HepG2 (cell line): ENCODE measurements at places on chromosomes 7 and 10. TPM values are rescaled to one million over a fixed set of nuclear protein-coding genes. Genes with fewer than 3 reads are reported as not detected.

TUBAL3 gene
- polyA plus RNA-seq: 0.26 and 0.48 TPM in 2 replicates

NPC1L1 gene
- polyA plus RNA-seq: 14.5 and 26.6 TPM in 2 replicates

TRIM24 gene
- polyA plus RNA-seq: 70.3 and 100 TPM in 2 replicates

NOLC1 gene
- 47.9 and 50.6 TPM in 2 replicates for polyA plus RNA-seq

MSMB gene
- 0.84 and 1.3 TPM in 2 replicates for polyA plus RNA-seq

CFAP43 gene
- 0.16 and 0.38 TPM in 2 replicates for polyA plus RNA-seq

MBL2 gene
- 11.9 and 16.2 TPM in 2 replicates for polyA plus RNA-seq

EGR2 gene
- 0.14 and 0.15 TPM in 2 replicates for polyA plus RNA-seq

GRCh38 chr10:133128126-133129070 lies 31.6 kb upstream of the KNDC1 start:
- no peaks in the 10 kb centered on the region for H3K36me3 ChIP-seq
- no peaks in the 10 kb centered on the region for H3K4me1 ChIP-seq
- no peak overlapping the region for H3K4me3 ChIP-seq
- H3K27me3 ChIP-seq: peaks cover 28% of the 10 kb centered on the region; the same call in 2 of the 3 replicates
- no peak overlapping the region for H3K27ac ChIP-seq
- DNase-seq: no peak

DNA sequence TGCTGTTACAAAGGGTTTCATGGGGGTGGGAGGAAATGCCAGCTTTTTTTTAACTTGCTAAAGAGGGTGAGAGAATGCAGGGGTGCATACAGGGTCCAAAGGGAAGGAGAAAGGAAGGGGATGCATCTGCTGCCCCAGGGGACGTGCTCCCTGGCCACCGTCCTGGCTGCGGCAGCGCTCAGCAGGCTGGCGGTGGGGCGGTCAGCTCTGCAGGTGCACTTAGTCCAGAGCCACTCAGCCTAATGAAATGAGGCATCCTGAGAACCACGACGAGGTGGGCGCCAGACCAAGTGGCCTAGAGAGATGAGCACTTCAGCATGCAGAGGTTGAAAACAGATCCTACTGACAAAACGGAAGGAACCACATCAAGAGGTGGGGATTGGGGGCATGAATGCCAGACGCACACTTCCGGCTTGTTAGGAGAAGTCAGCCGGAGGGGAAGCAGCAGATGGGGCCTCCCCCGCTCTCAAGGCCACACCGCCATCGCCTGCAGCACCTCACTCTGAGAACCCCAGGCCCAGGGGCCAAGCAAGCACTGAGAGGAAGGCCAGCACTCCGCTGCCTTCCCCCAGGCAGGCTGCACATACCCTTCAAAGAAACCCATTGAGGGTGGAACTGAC lies 94.5 kb downstream of the MAD1L1 start:
- no peak for DNase-seq
- H3K4me3 ChIP-seq: no peak overlapping the region
- no peaks in the 10 kb centered on the region for H3K27me3 ChIP-seq
- peaks cover 31% of the 10 kb centered on the region for H3K36me3 ChIP-seq

DNA sequence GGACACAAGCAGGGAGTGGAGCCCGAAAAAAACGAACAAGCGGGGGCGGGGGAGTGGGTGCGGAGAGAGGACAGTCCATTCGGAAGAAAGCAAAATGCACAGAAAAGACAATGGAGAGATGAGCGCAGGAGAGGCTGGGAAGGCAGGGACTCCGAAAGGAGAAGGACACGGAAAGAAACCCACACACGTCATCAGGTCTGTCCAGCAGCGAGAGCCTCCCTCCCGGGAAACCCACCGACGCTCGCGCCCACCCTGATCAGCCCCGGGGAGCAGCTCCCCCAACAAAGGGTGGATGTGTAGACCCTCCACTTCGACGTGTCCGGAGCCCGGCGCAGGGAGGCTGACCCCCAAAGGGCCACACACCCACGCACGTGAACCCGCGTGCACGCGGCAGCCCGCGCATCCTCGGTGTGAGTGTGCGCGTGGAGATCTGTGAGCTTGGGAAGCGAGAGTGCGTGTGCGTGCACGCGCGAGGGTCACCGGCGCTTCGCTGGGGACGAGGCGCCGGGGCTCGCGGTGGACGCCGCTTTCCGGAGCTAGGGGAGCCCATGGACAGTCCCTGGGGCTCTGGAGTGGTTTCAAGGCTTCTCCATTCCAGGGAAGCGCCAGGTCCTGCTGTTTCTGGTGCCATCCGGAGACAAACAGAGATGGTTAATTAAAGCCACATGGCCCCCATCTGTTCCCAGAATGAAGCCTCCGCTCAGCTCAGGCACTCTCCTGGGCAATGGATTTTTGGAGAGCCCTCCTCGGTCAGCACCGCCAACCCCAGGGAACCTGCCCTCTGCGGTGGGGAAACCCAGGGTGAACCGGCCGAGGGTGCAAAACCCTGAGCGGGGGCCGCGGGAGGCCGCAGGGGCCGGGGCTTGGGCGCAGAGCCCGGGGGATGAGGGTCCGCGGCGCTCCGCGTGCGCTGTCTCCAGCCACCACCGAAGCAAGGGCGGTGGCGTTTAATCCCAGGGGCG lies 916 bp downstream of the LAMB1 start:
- no peaks in the 10 kb centered on the region for H3K27me3 ChIP-seq
- peak overlapping the region; percentile 68 for H3K27ac ChIP-seq
- no peaks in the 10 kb centered on the region; the same call in 1 of the 2 replicates for H3K36me3 ChIP-seq
- DNase-seq: no peak
- peak overlapping the region; percentile 85 for H3K4me3 ChIP-seq

- no peak overlapping the region for H3K4me3 ChIP-seq
- DNase-seq: no peak
- H3K27ac ChIP-seq: peak overlapping the region; percentile 20
- H3K27me3 ChIP-seq: no peaks in the 10 kb centered on the region
- peaks cover 28% of the 10 kb centered on the region for H3K4me1 ChIP-seq
Observed at GRCh38 chr7:2116989-2117591, 115.7 kb downstream of the MAD1L1 start.

- H3K4me1 ChIP-seq: no peaks in the 10 kb centered on the region
- H3K27ac ChIP-seq: no peak overlapping the region
- no peaks in the 10 kb centered on the region for H3K27me3 ChIP-seq
- H3K4me3 ChIP-seq: no peak overlapping the region
- H3K36me3 ChIP-seq: no peaks in the 10 kb centered on the region
Observed at GRCh38 chr10:57579926-57580325, 687.8 kb downstream of the IPMK start.

DNA sequence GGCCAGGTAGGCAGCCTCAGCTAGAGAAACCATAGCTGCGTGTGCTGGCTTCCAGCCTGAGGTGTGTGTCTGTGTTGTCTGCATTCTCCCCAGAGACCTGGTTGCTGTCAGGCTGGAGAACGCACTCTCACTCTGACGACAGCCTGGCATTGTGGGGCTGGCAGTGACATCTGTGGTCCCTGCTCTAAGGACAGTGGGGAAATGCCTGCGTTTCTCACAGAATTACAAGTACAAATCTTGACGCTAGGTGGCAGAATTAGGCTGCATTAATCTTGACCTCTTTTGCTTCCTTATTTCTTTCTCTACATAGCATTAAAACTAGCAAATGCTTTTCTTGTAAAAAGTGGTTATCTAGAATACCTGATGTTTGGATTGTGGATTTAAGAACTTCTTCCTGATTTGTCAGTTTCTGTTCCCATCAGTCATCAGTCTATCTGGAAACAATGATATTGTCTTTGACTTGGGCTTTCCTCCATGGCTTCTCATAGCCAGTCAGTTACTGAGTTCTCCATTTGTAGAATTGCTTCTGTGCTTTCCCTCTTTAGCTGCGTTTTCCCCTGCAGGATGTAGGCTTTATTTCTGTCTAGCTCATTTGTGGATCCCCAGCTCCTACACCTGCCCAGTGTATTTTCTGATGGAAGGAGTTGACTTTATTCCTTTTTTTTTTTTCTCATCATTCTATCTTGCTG lies 86.0 kb downstream of the FANK1 start:
- H3K36me3 ChIP-seq: no peaks in the 10 kb centered on the region
- no peak overlapping the region for H3K27ac ChIP-seq
- no peak overlapping the region for H3K4me3 ChIP-seq
- H3K27me3 ChIP-seq: peaks cover 21% of the 10 kb centered on the region
- DNase-seq: peak; percentile 41
- H3K4me1 ChIP-seq: no peaks in the 10 kb centered on the region

GRCh38 chr10:101304316-101304715 lies 49.6 kb upstream of the BTRC start:
- no peaks in the 10 kb centered on the region for H3K36me3 ChIP-seq
- H3K4me3 ChIP-seq: no peak overlapping the region
- H3K4me1 ChIP-seq: no peaks in the 10 kb centered on the region
- H3K27me3 ChIP-seq: peaks cover 2% of the 10 kb centered on the region; the same call in 1 of the 2 replicates

GRCh38 chr7:129401228-129401966 lies 32.8 kb upstream of the STRIP2 start:
- peaks cover 2% of the 10 kb centered on the region for H3K36me3 ChIP-seq
- no peaks in the 10 kb centered on the region for H3K4me1 ChIP-seq
- H3K4me3 ChIP-seq: no peak overlapping the region
- peak; percentile 29 for DNase-seq
- H3K27ac ChIP-seq: no peak overlapping the region

DNA sequence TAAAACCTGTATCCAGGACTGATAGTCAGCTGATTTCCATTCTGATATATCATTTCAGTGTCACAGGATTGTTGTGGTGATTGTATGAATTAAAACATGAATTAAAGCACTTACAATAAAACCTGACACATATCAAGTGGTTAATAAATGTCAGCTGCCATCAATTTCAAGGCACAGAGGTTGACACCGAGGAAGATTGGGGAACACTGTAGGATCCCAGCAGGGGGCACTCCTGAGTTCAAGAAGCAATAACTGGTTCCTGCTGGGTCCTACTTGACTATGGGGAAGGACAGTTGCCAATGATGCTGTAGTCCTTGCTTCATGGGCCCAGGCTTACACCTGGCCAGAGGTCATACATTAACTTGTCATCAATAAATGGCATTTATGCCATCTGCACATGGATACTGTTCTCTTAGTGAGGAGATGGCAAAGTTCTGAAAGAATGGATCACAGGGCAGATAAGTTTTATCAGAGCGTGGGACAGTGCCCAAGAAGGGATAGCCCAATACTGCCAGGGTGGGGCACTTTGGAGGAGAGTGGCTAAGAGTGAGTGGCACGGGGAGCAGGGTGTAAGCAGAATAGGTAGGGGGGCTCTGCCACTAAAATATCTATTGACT lies 24.1 kb downstream of the FZD1 start:
- H3K27ac ChIP-seq: no peak overlapping the region
- no peak overlapping the region for H3K4me3 ChIP-seq
- H3K36me3 ChIP-seq: no peaks in the 10 kb centered on the region
- H3K4me1 ChIP-seq: no peaks in the 10 kb centered on the region
- DNase-seq: peak; percentile 16

- H3K4me1 ChIP-seq: peaks cover 3% of the 10 kb centered on the region
- no peaks in the 10 kb centered on the region for H3K27me3 ChIP-seq
- no peak for DNase-seq
- no peaks in the 10 kb centered on the region for H3K36me3 ChIP-seq
Observed at GRCh38 chr7:111086532-111086931, 4.4 kb upstream of the LRRN3 start.

- no peak overlapping the region for H3K27ac ChIP-seq
- DNase-seq: no peak
- no peaks in the 10 kb centered on the region for H3K36me3 ChIP-seq
- H3K4me3 ChIP-seq: no peak overlapping the region
Observed at GRCh38 chr10:130967784-130968183, 343.7 kb downstream of the TCERG1L start.

DNA sequence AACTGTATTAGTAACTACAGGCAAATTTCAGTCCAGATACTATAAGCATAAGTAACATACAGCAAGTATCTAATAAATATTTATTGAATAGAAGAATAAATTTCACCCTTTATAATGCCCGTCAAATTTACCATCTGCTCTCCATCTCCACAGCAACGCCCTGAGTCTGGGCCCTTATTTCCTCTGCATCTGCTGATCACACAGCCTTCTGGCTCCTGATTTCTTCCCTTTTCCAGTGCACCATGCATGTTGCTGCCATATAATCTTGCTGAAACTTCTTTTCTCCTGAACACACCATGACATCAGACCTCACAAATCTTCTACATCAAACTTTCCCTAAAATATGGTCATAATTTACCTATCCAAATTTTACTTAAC lies 15.4 kb downstream of the HYCC1 start:
- H3K4me1 ChIP-seq: no peaks in the 10 kb centered on the region
- DNase-seq: no peak
- H3K27ac ChIP-seq: no peak overlapping the region
- H3K27me3 ChIP-seq: no peaks in the 10 kb centered on the region
- H3K36me3 ChIP-seq: no peaks in the 10 kb centered on the region

DNA sequence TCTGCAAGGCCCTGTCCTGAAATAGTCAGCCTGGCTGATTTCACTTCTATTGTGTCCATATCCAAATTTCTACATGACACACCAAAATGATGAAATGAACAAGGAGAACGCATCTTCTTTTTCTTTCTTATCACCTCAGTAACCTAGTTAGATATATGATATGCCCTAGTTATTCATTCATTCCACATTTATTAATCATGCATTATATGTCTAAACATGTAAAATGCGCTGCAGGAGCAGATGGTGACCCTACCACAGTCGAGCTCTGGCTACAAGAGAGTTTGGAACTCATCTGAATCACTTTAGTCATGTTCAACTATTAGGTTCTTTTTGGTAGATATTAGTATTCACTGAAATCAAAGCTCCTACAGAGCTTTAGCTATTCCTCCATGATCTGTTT lies 31.8 kb upstream of the VPS41 start:
- peaks cover 5% of the 10 kb centered on the region; the same call in 2 of the 3 replicates for H3K27me3 ChIP-seq
- no peak for DNase-seq
- H3K4me1 ChIP-seq: no peaks in the 10 kb centered on the region
- no peak overlapping the region for H3K4me3 ChIP-seq
- H3K36me3 ChIP-seq: no peaks in the 10 kb centered on the region

DNA sequence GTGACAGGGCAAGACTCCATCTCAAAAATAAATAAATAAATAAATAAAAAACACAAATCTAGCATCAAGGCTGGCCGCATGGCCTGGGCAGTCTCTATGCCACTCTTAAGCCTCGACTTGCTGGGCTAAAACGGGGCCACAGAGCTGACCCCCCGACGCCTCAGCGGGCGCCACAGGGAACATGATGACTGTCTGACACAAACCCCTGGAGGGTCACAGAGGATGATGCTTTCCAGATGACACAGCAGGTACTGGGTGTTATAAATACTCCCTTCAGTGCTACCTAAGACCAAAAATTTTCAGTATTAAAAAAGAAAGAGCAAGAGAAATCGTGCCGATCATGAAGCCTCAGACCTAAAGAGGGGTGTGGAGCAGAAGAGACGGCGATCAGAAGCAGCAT lies 176.8 kb downstream of the MAD1L1 start:
- H3K36me3 ChIP-seq: peaks cover 16% of the 10 kb centered on the region; the same call in 2 of the 3 replicates
- H3K4me3 ChIP-seq: no peak overlapping the region
- no peak overlapping the region for H3K27ac ChIP-seq
- no peak for DNase-seq
- H3K27me3 ChIP-seq: no peaks in the 10 kb centered on the region

- no peaks in the 10 kb centered on the region for H3K36me3 ChIP-seq
- DNase-seq: no peak
- peaks cover 19% of the 10 kb centered on the region for H3K4me1 ChIP-seq
- no peak overlapping the region for H3K27ac ChIP-seq
Observed at GRCh38 chr10:71390461-71390835, 6.3 kb upstream of the CDH23 start.

GRCh38 chr7:77855371-77856083 lies 57.0 kb downstream of the PHTF2 start:
- H3K27ac ChIP-seq: no peak overlapping the region
- no peak for DNase-seq
- H3K4me3 ChIP-seq: no peak overlapping the region
- H3K4me1 ChIP-seq: 0 out of 2 replicates have a peak, but pooled peaks cover 10% of the 10 kb centered on the region
- H3K27me3 ChIP-seq: no peaks in the 10 kb centered on the region

- H3K4me3 ChIP-seq: no peak overlapping the region; the same call in 1 of the 2 replicates
- H3K27ac ChIP-seq: peak overlapping the region; percentile 44
- no peaks in the 10 kb centered on the region for H3K36me3 ChIP-seq
Observed at GRCh38 chr7:115678086-115678982, 352.2 kb downstream of the TFEC start.

GRCh38 chr10:133143546-133143945 lies 16.5 kb upstream of the KNDC1 start:
- H3K27me3 ChIP-seq: peaks cover 44% of the 10 kb centered on the region
- no peak overlapping the region for H3K27ac ChIP-seq
- DNase-seq: no peak
- H3K4me3 ChIP-seq: no peak overlapping the region
- H3K4me1 ChIP-seq: no peaks in the 10 kb centered on the region
